Hematopoietic multipotent progenitor cell treated with erythropoietin and hydrocortisone succinate and interleukin-3 and kit ligand, for 15 days (in vitro differentiated cells): ENCODE measurements at places on chromosomes 6 and 20.

DNA sequence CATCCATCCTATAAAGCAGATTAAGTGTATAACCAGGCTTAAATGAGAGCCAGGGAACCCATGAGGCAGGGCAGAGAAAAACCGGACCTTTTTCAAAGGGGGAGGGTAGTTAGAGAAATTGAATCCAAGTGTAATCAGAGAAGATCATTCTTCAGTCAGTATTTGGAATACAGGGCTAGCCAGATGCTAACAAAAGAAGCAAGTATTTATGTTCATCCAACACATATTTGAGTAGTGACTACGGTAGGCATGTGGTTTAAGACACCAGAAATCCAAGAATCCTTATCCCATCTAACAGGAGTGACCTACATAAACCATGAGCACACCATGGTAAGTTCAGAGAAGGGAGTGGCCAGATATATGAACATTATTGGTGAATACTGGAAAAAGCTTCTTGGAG is 46.8 kb upstream of the FAM83C start:
- no peak for DNase-seq

DNA sequence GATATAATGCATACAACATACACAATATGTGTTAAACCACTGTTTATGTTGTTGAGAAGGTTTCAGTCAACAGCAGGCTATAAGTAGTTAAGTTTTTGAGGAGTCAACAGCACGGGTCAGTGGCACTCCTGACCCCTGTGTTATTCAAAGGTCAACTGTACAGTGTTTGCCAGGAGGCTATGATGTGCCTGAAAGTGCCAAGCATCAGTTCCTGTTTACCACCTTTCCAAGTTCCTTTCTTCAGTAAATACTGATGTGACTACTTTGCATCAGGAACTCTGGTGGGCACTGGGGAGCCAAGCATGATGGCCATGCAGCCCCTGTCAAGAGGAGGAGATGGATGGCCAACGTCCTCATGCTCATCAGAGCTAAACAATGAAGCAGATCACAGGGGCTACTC is 224.4 kb upstream of the EXOC2 start:
- no peak for DNase-seq

GRCh38 chr6:141594874-141595273 is 537.9 kb upstream of the GJE1 start:
- no peak for DNase-seq

GRCh38 chr6:154261688-154262397 is 94.8 kb downstream of the IPCEF1 start:
- no peak for DNase-seq

- no peak for DNase-seq
These were observed 100.9 kb upstream of the TCF21 start for GRCh38 chr6:133787859-133788505.

DNA sequence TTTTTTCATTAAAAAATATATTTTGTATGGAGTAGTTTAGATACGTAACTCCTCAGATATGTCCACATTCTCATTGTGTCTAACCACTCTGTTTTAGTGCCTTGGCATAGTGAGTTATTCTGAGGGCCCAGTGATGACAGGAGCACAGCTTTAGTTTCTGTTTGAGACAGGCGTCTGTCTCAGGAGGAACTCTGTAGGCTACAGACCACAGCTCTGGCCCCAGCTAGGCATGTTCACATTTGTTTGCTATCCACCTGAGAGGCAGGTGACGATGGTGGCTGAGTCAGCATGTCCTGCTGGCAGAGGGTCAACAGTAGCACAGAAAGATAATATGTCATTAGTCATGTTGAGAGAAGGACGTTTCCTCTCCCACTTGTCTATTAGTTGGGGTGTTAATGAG is 16.3 kb downstream of the LRRC1 start:
- no peak for DNase-seq

- DNase-seq, result no peak
These were observed 362.9 kb downstream of the SMOC2 start for GRCh38 chr6:168803874-168804273.

DNA sequence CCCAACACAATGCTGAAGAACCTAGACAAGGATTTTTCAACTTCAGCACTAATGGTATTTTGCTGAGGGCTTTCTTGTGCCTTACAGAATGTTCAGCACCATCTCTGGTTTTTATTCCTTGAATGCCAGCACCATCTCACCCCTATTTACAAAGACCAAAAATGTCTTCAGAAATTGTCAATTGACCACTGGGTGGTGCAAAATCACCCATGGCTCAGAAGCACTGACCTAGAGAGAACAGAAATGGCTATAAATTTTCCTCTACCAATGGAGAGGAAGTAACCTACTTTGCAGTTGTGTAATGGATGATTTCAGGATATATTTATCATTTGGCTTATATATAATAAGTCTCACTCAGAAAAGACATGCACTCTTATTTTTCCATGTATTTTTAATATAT is 431.0 kb upstream of the IRAK1BP1 start:
- DNase-seq, result no peak

GRCh38 chr6:36969240-36969691 is 14.7 kb downstream of the PI16 start:
- DNase-seq, result no peak

DNA sequence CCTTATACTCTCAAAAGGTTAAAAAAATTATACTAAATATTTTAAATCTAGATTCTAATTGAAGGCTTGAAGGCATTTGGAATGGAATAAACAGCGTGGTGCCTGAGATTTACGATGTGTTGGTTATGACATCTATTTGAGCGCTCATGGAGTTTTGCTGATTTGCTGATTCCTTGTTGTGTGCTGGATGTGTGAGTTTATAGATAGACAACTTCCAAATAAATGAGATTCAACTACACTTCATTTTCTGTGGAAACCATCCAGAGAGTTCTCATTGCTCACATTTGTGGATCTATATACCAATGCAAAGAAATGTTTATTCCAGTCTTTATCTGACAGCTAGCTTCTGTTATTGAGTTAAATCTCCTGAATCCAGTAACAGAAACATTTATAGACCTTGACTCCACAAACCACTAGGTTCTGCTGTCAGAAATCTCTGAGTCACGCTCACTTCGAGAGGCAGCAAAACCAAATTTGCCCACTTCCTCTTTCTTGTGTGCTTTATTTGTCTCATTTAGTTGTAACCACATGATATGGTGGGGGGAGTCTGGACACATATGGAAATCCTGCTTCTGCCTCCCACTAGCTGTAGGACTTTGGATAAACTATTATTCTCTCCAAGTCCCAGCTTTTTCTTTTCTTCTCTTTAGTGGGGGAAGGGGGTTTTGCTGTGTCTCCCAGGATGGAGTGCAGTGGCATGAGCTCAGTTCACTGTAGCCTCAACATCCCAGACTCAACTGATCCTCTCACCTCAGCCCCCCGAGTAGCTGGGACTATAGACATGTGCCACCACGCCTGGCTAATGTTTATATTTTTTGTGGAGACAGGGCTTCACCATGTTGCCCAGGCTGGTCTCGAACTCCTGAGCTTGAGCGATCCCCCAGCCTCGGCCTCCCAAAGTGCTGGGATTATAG is 54.5 kb downstream of the IPCEF1 start:
- no peak for DNase-seq

- no peak for DNase-seq
These were observed 68.3 kb downstream of the ANKRD6 start for GRCh38 chr6:89501222-89501621.

- no peak for DNase-seq
These were observed 3.2 kb downstream of the NFS1 start for GRCh38 chr20:35695978-35696377.

DNA sequence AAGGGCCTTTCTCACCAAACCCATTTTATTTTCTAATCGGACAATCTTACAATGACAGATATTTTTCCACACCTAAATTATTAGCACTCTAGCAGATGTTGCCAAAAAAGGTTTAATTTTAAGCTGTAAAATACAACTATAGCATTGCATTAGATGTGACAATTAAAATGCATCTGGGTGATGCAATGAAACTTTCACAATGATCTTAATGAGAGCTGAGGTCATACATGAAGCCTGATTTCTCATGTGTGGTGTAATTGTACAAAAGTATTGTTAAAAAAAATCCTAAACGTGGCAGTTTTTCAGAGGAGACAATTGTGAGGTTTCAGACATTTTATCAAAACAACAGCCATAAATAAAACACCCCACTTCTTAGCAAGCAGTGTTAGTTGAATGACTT is 606.0 kb downstream of the HDGFL1 start:
- no peak for DNase-seq

DNA sequence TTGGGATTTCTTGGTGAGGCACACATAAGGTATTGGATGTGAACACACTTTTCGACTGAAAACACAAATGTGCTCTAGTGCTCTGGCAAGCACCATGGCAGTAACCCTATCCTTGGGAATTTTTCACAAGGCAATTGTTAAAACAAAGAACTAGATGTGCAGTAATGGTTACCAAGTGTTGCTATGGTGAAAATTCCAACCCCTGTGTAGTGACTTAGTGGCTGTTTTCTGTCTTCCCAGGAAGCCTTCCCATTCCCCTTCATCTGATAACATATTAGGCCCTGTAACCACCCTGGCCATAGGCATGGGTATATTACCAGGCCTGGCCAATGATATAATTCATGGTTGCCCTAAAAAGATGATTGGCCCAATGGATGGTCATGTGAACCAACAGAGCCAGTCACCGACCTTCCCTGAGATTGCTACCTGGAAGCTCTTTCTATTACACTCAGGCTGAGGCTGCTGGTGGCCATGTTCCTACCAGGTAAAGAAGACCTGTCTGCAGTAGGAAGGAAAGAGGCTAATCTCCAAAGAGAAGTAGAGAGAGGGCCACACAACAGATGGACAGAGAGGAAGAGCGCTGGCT is 4.1 kb downstream of the C20orf202 start:
- DNase-seq, result no peak

- no peak for DNase-seq
These were observed 159.5 kb upstream of the MAFB start for GRCh38 chr20:40848526-40848925.

DNA sequence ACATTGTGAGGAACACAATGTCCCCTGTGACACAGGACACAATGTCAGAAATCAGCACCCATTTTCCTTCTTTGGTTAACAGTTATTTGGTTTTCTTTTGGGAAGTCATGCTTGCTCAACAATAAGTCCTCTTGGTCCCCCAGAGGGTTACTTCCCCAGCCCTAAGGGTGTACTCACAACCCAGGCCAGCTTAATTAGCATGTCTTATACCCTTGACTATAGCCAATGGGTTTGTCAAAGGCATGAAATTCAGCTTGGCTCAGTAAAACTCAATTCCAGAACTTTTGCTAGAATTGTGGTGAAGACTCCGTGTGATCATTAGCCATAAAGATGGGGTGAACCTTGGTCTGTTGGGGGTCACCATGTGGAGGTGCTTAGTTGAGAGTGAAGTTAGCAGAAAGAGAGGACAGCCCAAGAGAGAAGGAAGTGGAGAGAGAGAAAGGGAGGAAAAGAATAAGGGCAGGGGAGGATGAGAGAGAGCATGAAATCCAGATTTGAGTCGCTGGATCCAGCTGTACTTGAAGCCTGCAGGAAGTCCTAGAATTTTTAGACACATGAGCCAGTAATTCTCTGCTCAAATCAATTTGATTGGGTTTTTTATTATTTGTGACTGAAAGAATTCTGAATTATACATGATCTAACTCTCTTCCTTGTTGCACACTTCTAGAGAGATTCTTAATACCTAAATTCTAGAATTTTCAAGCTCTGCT is 321.3 kb upstream of the JAG1 start:
- no peak for DNase-seq

GRCh38 chr6:98920904-98921431 is 26.8 kb downstream of the FBXL4 start:
- no peak for DNase-seq

GRCh38 chr20:4894409-4894808 is 106.9 kb downstream of the SLC23A2 start:
- no peak for DNase-seq

DNA sequence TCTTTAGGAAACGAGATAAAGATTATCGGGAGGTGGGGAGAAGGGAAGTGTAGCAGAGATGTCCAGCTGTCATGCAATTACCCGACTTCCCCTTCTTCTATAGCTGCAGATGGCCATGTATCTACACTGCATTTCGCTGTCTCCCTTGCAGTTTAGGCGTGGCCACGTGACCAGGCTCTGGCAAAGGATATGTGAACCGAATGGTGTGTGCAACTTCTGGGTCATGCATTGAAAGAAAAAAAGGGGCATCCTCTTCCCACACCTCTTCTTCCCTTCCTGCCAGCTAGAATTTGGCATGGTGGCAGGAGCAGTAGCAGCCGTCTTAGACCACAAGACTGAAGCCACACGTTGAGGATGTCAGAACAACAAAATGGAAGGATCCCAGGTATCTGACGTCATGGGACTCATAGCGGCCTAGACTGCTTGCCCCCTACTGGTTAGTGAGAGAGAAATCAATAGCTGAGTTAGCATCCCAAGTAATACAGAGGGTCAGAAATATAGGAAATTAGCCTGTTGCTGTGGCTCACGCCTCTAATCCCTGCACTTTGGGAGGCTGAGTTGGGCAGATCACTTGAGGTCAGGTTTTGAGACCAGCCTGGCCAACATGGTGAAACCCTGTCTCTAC is 32.8 kb downstream of the TCF15 start:
- DNase-seq, result peak; percentile 22

DNA sequence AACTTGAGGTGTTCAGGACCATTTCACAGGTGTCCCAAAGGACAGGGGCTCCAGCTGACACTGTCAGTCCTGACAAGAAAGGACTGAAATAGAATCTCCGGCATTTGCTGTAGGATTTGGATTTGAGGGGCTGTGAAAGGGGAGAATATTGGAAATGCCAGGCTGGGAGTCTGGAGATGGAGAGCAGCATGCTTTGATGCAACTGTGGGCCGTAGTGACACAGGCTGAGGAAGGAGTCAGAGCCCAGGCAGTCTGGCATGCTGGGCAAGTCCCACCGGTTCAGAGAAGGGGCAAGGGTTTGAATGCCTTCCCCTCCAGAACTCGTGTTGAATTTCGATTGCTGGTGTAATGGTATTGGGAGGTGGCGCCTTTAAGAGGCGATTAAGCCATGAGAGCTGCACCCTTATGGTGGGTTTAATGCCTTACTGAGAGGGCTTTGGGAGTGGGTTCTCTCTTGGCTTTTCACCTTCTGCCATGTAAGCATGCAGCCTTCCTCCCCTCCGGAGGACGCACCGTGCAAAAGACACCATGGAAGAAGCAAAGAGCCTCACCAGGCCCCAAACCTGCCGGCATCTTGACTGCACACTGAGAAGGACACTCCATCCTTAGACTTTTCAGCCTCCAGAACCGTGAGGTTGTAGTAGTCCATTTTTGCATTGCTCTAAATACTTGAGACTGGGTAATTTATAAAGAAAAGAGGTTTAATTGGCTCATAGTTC is 9.4 kb upstream of the PYGB start:
- no peak for DNase-seq

GRCh38 chr6:43926634-43927531 is 156.9 kb downstream of the VEGFA start:
- peak; percentile 80 for DNase-seq
